ENCODE measurements at places on chromosomes 12 and 14.

- no peak for DNase-seq
Observed at GRCh38 chr12:121600702-121601336, 20.0 kb upstream of the KDM2B start.

DNA sequence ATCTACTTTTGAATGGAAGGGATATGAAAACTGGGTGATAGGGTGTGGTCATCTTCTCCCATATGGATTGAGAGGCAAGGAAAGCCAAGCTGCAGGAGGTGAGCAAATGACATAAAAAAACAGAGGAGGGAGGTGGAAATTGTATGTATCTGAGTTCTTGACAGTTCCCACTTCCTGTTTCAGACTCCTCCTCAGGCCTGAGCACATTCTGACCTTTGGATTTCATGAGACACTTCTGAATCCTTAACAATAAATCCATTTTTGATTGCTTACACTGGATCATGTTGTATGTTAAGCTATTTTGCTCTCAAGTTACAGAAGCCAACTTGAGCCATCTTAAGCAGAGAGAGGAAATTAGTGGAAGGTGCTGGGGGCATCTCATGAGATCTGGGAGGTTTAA lies 11.6 kb upstream of the SRSF5 start:
- no peak for DNase-seq

GRCh38 chr12:127125607-127126259 lies 1141.2 kb upstream of the TMEM132C start:
- DNase-seq, result peak; percentile 94

DNA sequence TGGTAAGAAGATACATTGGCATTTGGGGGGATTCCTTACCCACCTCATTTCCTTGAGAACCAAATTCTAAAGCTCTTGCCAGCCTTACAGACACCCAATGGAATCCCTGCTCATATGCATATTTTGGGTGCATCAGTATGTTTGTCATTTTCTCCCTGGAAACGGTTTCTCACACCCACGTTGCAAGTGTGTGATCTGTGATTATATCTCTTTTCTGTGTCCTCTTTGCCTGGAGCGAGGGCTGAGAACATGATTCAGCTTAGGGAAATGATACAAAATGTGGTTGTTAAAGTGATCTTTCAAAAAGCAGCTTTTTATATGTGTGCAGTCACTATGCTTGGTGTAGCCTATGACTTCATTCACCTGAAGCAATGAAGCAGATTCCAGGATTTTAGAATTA lies 52.0 kb downstream of the KCNMB4 start:
- peak; percentile 19 for DNase-seq

DNA sequence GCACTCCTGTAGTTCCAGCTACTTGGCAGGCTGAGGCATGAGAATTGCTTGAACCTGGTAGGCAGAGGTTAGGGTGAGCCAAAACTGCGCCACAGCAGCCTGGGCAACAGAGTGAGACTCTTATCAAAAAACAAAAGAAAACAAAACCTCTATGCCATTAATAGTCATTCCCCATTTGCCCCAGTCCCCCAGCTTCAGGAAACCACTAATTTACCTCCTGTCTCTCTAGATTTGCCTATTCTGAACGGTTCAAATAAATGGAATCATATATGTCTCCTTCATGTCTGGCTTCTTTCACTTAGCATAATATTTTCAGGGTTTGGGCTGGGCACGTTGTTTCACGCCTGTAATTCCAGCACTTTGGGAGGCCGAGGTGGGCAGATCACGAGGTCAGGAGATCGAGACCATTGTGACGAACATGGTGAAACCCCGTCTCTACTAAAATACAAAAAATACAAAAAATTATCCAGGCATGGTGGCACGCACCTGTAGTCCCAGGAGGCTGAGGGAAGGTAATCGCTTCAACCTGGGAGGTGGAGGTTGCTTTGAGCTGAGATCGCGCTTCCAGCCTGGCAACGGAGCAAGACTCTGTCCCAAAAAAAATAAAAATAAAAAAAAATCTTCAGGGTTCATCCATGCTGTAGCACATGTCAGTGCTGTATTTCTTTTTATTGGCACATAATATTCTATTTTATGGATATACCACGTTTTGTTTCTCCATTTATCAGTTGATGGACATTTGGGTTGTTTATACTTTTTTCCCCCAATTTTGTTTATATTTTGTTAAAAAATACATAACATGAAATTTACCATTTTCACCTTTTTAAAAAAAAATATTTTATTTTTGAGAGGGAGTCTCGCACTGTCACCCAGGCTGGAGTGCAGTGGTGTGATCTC lies 31.9 kb downstream of the KNTC1 start:
- no peak for DNase-seq

- no peak for DNase-seq
Observed at GRCh38 chr12:72432037-72432604, 160.0 kb downstream of the TRHDE start.

DNA sequence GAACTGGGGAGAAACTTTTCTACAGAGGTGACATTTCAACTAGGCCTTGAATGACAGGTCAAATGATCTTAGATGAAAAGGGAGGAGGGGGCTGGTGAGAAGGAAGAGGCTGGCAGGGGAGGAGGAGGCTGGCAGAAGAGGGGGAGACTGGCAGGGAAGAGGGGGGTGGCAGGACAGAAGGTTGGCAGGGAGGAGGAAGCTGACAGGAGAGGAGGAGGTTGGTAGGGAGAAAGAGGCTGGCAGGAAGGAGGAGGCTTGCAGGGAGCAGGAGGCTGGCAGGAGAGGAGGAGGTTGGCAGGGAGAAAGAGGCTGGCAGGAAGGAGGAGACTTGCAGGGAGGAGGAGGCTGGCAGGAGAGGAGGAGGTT lies 63.4 kb upstream of the PPP4R3A start:
- no peak for DNase-seq

Data from RPMI7951 (cell line).